ENCODE measurements at places on chromosomes 11 and 22.

DNA sequence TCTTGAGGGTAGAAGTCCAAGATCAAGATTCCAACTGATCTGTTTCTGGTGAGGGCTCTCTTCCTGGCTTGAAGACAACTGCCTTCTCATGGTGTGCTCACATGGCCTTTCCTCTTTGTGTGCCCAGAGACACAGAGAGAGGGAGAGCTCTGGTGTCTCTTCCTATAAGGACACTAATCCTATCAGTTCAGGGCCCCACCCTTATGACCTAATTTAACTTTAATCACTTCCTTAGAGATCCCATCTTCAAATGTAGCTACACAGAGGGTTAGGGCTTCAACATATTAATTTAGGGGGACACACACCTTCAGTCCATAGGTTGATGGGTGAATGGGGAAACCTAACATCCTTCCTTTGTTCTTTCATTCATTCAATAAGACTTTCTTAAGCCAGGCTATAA, 144.6 kb downstream of the MN1 start:
- DNase-seq, result no peak

DNA sequence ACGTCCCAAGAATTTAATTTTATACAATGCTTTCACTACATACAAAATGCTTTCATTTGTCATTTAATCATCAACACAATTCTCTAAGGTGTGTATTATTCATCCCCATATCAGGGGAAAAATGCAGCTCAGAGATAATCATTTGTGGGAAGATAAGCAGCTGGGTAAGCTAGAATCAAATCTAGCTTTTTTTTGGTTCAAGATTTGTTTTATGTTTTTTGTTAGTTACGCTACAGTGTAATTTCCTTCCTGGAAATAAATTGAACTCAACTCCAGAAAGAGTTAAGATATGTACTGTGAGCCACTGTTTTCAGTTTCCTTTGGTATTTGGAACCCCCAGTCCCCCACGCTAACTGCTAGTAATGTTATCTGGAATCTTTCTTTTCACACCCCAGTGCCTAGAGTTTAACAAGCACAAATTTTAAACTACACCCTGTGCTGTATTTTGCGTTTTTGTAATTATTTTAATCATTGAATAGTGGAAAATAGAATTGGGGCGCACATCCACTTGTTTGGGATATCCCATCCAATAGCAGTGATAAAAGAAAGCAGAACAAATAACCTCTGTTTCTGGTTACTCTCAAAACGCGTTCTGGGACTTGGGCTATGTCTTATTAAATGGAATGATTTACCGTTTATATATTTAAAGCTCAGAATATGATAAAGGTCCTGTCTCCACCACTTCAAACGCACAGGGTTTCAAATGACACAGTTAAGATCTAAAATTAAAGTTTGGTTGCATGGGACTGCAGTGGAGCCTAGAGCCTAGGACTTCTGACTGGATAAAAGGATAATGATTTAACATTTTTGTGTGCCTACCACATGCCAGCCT, 2.1 kb upstream of the HSPA8 start:
- DNase-seq, result no peak

- peak; percentile 62 for DNase-seq
These were observed 109.2 kb downstream of the CSNK2A3 start for GRCh38 chr11:11243590-11244469.

- DNase-seq, result no peak
These were observed 6.5 kb downstream of the NNMT start for GRCh38 chr11:114302663-114303062.

DNA sequence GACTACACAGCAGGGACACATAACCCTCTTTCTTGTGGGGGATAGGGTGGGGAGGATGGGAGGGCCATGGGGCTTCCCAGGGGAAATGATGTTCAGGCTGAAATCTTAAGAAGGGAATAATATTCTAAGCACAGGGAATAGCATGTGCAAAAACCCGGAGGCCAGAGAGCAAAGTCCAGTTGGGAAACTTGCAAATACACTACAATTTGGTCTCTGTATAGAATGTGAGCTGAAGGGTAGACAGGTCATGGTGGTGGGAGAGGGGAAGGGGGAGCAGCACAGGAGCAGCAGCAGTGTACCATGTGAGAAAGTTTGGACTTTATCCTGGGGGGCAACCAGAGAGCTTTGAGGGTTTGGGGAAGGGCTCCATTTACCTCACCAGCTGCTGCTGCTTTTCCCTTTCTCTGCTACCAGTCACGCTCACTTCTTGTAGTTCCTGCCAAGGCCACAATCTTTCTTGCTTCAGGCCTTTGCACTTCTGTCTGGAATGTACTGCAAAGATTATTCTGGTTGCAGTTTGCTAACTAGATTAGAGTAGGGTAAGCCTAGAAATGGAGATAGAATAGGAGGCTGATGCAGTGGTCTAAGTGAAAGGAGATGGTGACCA, 43.0 kb downstream of the KREMEN1 start:
- DNase-seq, result no peak

GRCh38 chr11:96062134-96062533, 138.2 kb upstream of the MTMR2 start:
- no peak for DNase-seq

Measured in left hindlimb (tissue), 1 donor.